ENCODE measurements at places on chromosomes 7 and 10.

- no peak for DNase-seq
Measured at GRCh38 chr10:107064075-107064474, 100.4 kb downstream of the SORCS1 start.

DNA sequence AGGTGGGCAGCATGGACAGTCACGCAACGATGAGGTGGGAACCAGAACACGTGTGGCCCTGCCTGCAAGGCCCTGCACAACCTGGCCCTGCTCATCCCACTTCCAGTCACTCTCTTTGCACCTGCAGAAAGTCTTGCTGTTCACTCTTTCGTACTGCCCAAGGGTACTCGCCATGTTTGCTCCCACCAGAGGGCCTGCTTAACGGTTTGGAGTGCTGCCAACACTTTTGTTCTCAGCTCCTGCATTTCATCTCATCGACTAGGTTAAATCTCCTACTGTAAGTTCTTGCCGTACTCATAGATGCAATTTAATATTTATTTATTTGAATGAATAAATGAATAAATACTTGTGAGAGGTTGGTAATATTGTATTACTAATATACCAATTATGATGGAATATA lies 315.3 kb downstream of the SDK1 start:
- DNase-seq: no peak

DNA sequence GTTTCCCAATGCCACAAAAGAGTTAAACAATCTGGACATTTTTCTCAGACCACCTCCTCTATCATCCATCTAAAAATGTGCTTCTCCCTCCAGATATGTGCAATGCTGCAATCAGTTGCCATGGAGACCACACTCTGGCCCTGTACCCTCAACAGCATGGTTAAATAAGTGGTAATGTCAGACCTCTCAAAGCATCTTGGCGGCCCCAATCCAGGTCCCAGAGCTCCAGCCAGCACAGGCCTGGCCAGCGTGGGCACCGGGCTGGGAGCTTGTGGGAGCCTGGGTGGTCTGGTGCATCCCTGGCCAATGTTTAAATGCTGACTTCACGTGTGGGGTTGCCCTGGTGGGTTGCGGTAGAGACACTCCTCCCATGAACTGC lies 362.9 kb upstream of the ZNF32 start:
- no peak for DNase-seq

- no peak for DNase-seq
Measured at GRCh38 chr10:4941540-4942330, 21.5 kb upstream of the AKR1C1 start.

GRCh38 chr7:81816312-81816711 lies 46.5 kb upstream of the HGF start:
- no peak for DNase-seq

DNA sequence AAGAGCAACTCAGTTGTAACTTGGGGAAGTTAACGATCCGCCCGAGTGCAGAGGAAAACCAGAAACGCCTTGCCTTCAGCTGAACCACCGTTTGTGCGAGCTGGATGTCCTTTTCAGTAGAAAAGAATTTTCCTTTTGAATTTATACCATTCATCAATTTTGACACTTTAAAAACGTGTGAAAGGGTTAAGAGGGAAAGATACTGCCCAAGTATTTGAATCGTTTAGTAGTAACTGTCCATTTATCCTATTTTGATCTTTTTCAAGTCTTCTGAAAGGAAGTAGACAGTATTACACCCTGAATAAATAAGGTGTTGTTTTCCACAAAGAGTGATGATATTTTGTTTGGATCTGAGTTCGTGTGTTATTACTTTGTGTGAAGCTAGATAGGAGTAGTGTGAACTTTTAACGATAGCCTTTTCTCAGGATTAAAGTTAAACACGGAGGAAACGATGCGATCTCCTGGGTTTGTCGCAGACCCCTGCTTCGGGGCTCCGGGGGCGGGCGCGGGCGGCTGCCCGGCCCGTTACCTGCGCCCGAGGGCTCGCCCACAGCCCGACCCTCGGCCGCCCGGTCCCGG lies 830 bp upstream of the BMI1 start:
- no peak for DNase-seq

DNA sequence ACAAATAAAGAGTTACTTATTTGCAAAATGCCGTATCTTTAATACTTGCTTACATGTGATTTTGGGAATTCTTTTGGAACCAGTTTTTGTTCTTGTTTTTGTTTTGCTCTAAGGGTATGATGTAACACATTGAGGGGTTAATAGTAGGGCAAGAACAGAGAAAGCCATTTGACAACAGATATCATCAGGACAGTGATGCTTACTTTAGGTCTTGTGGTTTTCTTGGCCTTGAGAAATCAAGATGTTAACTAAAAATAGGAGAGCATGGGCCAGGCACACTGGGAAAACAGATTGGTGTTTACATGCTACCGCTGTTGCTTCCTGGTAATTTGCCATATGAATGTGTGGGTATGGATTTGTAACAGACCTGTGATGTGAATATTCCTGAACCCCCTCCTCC lies 3.7 kb downstream of the SAMD8 start:
- no peak for DNase-seq

DNA sequence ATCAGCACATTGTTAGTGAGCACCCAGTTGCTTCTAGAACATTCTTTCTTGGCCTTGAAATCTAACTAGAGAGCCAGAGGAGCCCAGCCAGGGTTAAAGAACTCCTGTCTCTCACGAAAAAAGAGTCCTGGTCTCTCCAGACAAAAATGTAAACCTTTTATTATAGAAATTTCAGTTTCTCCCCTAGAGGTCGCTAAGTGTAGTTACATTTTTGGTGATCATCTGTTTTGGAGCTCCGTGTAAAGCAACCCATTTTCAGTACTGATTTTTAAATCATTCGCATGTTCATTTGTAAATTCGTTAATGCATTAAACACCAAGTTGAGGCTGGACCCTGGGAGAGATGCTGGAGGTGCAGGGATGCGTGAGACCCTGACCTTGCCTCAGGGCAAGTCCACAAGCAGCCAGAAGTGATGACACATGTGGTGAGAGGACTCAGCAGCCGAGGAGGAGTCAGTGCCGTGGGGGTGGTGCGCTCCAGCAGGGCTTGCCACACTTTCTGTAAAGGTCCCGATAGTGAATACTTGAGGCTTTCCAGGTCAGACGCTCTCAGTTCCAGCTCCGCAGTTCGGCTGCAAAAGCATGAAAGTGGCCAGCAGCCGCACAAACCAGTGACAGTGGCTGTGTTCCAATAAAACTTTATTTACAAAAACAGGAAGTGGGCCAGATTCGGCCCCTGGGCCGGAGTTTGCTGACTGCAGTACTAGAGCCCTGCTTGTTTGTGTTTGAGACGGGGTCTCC lies 578.6 kb upstream of the FOXK1 start:
- DNase-seq: peak; percentile 7

- DNase-seq: no peak
Measured at GRCh38 chr7:155698633-155699032, 54.2 kb downstream of the RBM33 start.

Measured in fibroblast of skin of scalp (primary cell).